ENCODE measurements at places on chromosomes 11 and 22. TPM values are rescaled to one million over a fixed set of nuclear protein-coding genes. Genes with fewer than 3 reads are reported as not detected.

DNA sequence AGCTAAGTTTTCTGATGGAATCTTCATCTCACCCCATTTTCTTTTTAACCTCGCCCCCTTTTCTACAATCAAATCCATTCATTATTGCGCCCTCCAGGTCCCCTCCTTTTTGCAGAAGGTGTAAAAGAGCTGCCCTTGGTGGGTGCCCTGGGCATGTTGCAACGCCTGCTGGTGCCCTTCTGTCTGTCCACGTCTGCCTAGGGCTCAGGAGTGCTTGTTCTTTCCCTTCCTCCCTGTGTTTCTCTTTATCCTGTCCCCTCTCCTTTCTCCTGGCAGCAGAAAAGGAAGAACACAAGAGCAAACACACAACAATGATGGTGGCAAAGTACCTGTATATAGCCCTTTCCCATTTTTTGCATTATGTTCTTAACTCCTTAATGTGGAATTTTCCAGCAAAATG lies 6.2 kb upstream of the TLCD5 start:
- H3K27ac ChIP-seq = no peak overlapping the region
- H3K4me3 ChIP-seq = no peak overlapping the region
- H3K27me3 ChIP-seq = no peaks in the 10 kb centered on the region
- DNase-seq = no peak
- peaks cover 29% of the 10 kb centered on the region for H3K4me1 ChIP-seq

DNA sequence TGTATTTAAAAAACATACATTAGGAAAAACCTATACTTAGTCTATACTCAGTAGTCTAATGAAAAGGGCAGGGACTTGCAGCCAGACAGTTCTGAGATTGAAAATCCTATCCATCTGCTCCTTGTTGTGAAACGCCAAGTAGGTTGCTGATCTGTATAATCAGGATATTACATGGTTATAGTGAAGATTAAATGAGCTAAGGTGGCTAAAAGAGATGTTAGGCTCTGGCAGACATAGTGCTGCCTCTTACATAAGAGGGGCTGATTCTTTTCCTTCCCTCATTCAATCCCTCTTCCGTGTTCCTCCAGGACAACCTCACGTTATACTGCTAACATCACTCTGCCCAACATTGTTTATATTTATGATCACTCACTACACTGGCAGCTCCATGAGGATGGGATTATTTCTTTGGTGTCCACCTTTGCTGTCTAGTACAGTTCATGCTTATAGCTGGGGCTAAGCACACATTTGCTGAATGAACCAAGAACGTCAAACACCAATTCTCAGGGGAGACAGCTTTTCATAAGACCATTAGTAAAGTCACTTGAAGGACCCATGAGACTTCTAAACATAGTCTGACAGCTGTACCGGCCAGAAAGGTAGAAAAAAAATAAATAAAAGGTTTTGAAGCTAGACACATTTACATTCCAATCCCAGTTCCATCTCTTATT lies 46.3 kb downstream of the GAB2 start:
- H3K4me3 ChIP-seq = no peak overlapping the region
- no peaks in the 10 kb centered on the region for H3K27me3 ChIP-seq
- H3K4me1 ChIP-seq = peaks cover 15% of the 10 kb centered on the region
- no peak overlapping the region for H3K27ac ChIP-seq
- no peak for DNase-seq
- H3K36me3 ChIP-seq = no peaks in the 10 kb centered on the region

ASCL3 gene
- total RNA-seq = not detected

SPI1 gene
- total RNA-seq = not detected

Measured in cardiac muscle cell (in vitro differentiated cells and primary cell).